ENCODE measurements at places on chromosomes 6 and 20. TPM values are rescaled to one million over a fixed set of nuclear protein-coding genes. Genes with fewer than 3 reads are reported as not detected.

HACE1 gene
- 11.4 TPM for total RNA-seq

C6orf132 gene
- not detected for total RNA-seq

POU5F1 gene
- not detected for total RNA-seq

C6orf118 gene
- not detected for total RNA-seq
